ENCODE measurements at places on chromosomes 6 and 20. TPM values are rescaled to one million over a fixed set of nuclear protein-coding genes. Genes with fewer than 3 reads are reported as not detected.

The PPP2R5D gene
- 70.2 TPM for total RNA-seq

The FAXC gene
- total RNA-seq, result 7.4 TPM

The HLA-G gene
- not detected for total RNA-seq

The IL20RA gene
- total RNA-seq, result 0.22 TPM

The PKIB gene
- total RNA-seq, result 10.0 TPM

The ROS1 gene
- total RNA-seq, result 0.05 TPM

The HLA-DMB gene
- not detected for total RNA-seq

The PRPH2 gene
- total RNA-seq, result 2.1 TPM

The ALDH8A1 gene
- 0.08 TPM for total RNA-seq

The MAPK13 gene
- 0.08 TPM for total RNA-seq

The PCSK2 gene
- 0.08 TPM for total RNA-seq

The C6orf163 gene
- total RNA-seq, result 0.79 TPM

GRCh38 chr6:69980624-69981023, 114.3 kb downstream of the COL19A1 start:
- peak overlapping the region; percentile 57 for H3K27ac ChIP-seq
- peaks cover 32% of the 10 kb centered on the region for H3K4me1 ChIP-seq
- no peaks in the 10 kb centered on the region for H3K36me3 ChIP-seq
- peak; percentile 79 for DNase-seq
- H3K27me3 ChIP-seq, result no peaks in the 10 kb centered on the region
- H3K4me3 ChIP-seq, result no peak overlapping the region

DNA sequence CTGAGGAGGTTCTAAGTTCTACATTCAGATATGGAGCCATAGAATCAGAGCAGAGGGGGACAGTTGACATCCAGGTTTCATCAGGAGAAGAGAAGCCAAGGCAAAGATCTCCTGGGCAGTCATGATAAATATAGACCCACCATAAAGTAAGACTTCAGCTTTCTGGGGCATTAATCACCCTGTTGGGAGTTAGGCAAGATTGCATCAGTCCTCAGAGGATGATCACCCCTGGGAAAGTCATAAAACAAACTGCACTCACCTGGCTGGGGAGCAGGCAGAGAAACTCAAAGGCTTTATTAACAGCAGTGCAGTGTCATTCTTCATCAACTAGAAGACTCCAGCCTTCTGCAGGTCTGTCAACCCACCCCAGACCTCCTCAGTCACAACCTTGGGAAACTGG, 301.3 kb upstream of the JARID2 start:
- no peak for DNase-seq
- no peak overlapping the region for H3K27ac ChIP-seq
- no peak overlapping the region for H3K4me3 ChIP-seq
- no peaks in the 10 kb centered on the region for H3K27me3 ChIP-seq

GRCh38 chr20:1368448-1369199, 24.2 kb downstream of the FKBP1A start:
- DNase-seq, result no peak
- no peak overlapping the region for H3K4me3 ChIP-seq
- H3K4me1 ChIP-seq, result peaks cover 37% of the 10 kb centered on the region
- no peaks in the 10 kb centered on the region for H3K27me3 ChIP-seq
- H3K36me3 ChIP-seq, result peaks cover 26% of the 10 kb centered on the region

DNA sequence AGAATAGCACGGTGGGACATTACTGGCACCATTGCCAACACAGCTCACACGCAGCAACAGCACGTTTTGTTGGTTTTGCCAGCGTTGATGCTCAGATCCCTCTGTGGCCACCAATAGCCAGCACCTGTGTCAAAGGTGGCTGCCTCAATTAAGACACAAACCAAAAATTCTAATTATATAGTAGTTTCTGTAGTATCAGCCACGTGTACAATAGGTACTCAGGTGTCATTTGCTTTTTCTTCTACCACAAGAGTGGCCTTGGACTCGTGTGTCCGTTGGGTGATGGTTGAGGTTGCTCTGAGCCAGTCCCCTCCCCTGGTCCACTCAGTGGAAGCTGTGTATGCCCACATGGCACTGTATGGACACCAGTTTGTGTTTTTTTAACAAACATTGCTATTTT, 105.1 kb downstream of the CARMIL1 start:
- H3K27ac ChIP-seq, result no peak overlapping the region
- no peak for DNase-seq
- H3K27me3 ChIP-seq, result no peaks in the 10 kb centered on the region
- H3K36me3 ChIP-seq, result no peaks in the 10 kb centered on the region
- H3K4me1 ChIP-seq, result no peaks in the 10 kb centered on the region

DNA sequence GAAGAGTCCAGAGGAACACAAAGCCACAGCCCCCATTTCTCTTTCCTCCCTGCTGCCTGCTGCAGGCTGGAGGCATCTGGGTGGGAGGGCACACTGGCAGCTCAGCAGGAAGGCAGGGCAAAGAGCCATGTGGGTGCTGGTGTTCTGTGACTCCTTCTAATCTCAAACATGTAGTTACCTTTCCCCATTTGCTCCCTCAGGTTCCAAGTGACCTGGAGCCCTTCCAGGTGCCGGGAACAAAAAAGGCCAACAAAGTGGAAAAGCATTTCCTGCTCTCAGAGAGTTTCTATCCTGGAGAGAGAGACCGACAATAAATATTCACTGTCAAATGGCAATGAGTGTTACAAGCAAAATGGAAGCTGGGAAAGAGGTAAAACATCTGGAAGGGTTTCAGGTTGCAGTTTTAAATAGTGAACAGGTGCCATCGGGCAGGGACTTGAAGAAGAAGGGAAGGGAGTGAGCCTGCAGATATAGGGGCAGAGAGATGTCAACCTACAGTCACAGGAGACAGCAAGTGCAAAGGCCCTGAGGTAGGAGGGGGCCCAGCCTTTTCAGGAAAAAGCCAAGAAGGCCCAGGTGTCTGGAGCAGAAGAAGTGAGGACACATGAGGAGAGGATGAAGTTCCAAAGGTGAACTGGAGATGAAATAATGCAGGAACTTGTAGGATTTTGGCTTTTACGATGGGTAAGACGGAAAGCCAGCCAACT, 43.6 kb upstream of the IYD start:
- no peak for DNase-seq
- no peaks in the 10 kb centered on the region for H3K36me3 ChIP-seq
- H3K4me1 ChIP-seq, result no peaks in the 10 kb centered on the region
- H3K27ac ChIP-seq, result no peak overlapping the region
- H3K4me3 ChIP-seq, result no peak overlapping the region
- H3K27me3 ChIP-seq, result peaks cover 25% of the 10 kb centered on the region

- no peaks in the 10 kb centered on the region for H3K27me3 ChIP-seq
- no peaks in the 10 kb centered on the region for H3K36me3 ChIP-seq
- peak; percentile 46 for DNase-seq
- H3K4me1 ChIP-seq, result peaks cover 7% of the 10 kb centered on the region
- no peak overlapping the region for H3K27ac ChIP-seq
These were observed 349.9 kb downstream of the ZFAND3 start for GRCh38 chr6:38169221-38169976.

DNA sequence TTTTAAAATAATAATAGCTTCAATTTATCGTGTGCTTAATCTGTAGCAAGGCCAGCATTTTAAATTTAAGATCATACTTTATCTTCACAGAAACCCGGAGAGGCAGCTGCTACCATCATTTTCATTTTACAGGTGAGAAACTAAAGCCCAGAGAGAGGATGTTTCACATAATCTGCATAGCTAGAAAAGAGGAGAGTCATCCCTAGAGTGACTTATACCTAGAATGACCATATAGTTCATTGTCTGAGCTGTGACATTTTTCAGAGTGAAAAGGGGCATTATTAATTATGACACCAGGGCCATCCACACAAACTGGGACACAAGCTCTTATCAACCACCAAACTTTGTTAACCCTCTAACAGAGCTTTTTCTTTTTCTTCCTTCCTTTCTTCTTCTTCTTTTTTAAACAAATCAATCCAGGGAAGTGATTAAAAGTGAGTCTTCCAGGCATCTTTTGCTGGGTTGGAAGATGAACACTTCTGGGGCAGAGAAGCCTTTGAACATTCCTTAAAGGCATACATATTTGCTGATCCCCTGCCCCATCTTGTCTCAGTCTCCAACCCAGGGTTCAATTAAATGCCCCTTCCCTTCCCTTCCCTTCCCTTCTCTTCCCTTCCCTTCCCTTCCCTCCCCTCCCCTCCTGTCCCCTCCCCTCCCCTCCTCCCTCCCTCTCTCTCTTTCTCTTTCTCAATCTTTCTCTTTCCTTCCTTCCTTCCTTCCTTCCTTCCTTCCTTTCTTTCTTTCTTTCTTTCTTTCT, 272.5 kb upstream of the JAG1 start:
- H3K27me3 ChIP-seq, result no peaks in the 10 kb centered on the region
- H3K27ac ChIP-seq, result no peak overlapping the region
- no peak for DNase-seq
- no peaks in the 10 kb centered on the region for H3K4me1 ChIP-seq
- H3K4me3 ChIP-seq, result no peak overlapping the region

DNA sequence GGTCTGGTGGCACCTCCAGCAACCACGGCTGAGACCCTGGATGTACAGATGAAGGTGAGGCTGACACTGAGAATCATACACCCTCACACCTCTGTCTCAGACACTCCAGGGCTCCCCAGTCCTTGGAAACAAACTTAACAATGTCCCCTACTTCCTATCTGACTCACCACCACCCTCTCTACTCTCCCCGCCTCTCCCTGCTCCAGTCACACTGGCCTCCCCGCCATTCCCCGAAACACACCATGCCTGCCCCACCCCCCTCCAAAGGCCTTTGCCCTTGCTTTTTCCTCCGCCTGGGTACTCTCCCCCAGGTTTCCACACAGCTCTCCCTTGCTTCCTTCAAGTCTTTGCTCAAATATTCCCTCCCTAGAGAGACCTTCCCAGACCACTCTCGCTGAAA, 16.3 kb downstream of the BPI start:
- no peak for DNase-seq
- H3K36me3 ChIP-seq, result no peaks in the 10 kb centered on the region
- no peak overlapping the region for H3K27ac ChIP-seq

GRCh38 chr6:87825821-87826221, 123.8 kb upstream of the AKIRIN2 start:
- no peaks in the 10 kb centered on the region for H3K36me3 ChIP-seq
- H3K4me3 ChIP-seq, result no peak overlapping the region
- DNase-seq, result no peak
- no peaks in the 10 kb centered on the region for H3K27me3 ChIP-seq
- no peaks in the 10 kb centered on the region for H3K4me1 ChIP-seq
- no peak overlapping the region for H3K27ac ChIP-seq

GRCh38 chr6:106446287-106446885, 85.9 kb downstream of the CRYBG1 start:
- no peaks in the 10 kb centered on the region for H3K27me3 ChIP-seq
- no peaks in the 10 kb centered on the region for H3K36me3 ChIP-seq
- H3K4me3 ChIP-seq, result no peak overlapping the region
- H3K4me1 ChIP-seq, result no peaks in the 10 kb centered on the region

DNA sequence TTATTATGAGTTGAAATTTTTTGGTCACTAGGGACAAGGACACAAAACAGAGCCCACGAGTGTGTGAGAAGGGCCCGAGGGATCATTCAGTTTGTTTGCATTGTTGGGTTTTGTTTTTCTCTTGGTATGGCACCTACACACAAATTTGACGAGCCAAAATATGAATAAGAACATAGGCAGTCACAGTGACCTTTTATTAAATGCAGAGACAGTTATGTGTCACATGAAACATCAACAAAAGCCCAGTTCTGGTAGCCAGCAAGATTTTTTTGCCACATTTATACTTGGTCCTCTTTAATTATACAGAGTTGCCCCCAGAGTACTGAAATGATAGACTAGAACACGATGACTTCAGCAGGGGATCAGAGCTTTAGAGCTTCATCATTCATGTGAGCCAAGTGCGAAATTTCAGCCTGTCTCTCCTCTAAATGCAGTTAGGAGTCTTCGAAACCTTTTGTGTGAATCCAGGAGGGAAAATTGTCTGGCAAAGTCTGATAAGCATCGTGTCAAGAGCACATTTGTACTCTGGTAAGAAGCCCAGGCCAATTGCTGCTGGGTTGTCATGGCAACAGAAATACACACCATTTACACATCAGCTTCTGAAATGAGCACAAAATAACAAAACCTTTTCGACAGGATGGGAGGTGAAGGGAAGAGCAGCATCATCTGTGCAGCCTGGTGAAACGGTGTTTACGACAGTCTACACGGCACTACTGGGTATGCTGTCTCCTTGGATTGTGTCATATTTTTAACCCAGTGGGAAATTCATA, 79.2 kb upstream of the RIPOR2 start:
- DNase-seq, result no peak
- H3K4me3 ChIP-seq, result no peak overlapping the region
- H3K27me3 ChIP-seq, result no peaks in the 10 kb centered on the region
- H3K27ac ChIP-seq, result no peak overlapping the region
- no peaks in the 10 kb centered on the region for H3K36me3 ChIP-seq

- no peaks in the 10 kb centered on the region for H3K27me3 ChIP-seq
- H3K27ac ChIP-seq, result no peak overlapping the region
- H3K4me3 ChIP-seq, result no peak overlapping the region
- DNase-seq, result no peak
- H3K4me1 ChIP-seq, result peaks cover 8% of the 10 kb centered on the region
These were observed 246.8 kb downstream of the QKI start for GRCh38 chr6:163661272-163661671.

DNA sequence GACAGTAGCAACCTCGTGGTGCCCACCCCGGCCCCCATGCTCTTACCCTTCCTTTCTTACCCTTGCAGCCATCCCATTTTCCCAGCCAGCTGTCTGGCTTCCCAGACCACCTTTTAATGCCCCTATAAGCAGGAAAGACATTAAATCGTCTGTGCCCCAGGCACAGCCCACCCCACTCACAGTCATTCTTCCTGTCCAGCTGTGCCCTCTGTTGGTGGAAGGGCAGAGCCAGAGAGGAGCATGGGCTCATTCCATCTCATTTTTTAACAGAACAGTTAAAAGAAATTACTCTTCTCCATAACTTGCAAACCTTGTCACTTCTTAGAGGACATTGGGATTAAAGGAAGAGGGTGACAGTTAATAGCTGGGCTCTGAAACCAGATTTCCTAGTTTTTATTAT, 240.5 kb downstream of the NRN1 start:
- H3K36me3 ChIP-seq, result no peaks in the 10 kb centered on the region
- no peaks in the 10 kb centered on the region for H3K4me1 ChIP-seq
- peak; percentile 63 for DNase-seq
- H3K27me3 ChIP-seq, result no peaks in the 10 kb centered on the region
- H3K27ac ChIP-seq, result no peak overlapping the region
- no peak overlapping the region for H3K4me3 ChIP-seq

DNA sequence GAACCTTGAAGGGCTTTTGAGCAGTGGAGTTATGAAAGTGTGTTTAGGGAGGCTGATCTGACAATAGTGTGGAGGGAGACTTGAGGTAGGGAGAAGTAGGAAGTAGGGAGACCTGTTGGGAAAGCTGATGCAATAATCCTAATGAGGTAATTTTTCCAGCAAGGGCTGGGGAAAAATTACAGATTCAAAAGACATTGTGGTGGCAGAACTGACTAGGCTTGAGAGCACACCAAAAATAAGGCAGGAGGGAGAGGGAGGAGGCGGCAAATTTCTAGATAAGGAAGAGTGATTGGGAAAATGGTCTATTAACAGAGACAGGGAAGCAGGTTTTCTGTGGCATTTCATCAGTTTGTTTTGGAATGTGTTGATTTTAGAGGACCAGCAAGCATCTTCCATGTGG, 5.5 kb downstream of the PRRT1 start:
- H3K36me3 ChIP-seq, result no peaks in the 10 kb centered on the region
- DNase-seq, result no peak
- no peaks in the 10 kb centered on the region for H3K27me3 ChIP-seq
- no peak overlapping the region for H3K4me3 ChIP-seq
- no peaks in the 10 kb centered on the region for H3K4me1 ChIP-seq
